ENCODE measurements at places on chromosomes 6 and 20.

- DNase-seq = no peak
Observed at GRCh38 chr6:104229057-104229456, 630.7 kb downstream of the HACE1 start.

DNA sequence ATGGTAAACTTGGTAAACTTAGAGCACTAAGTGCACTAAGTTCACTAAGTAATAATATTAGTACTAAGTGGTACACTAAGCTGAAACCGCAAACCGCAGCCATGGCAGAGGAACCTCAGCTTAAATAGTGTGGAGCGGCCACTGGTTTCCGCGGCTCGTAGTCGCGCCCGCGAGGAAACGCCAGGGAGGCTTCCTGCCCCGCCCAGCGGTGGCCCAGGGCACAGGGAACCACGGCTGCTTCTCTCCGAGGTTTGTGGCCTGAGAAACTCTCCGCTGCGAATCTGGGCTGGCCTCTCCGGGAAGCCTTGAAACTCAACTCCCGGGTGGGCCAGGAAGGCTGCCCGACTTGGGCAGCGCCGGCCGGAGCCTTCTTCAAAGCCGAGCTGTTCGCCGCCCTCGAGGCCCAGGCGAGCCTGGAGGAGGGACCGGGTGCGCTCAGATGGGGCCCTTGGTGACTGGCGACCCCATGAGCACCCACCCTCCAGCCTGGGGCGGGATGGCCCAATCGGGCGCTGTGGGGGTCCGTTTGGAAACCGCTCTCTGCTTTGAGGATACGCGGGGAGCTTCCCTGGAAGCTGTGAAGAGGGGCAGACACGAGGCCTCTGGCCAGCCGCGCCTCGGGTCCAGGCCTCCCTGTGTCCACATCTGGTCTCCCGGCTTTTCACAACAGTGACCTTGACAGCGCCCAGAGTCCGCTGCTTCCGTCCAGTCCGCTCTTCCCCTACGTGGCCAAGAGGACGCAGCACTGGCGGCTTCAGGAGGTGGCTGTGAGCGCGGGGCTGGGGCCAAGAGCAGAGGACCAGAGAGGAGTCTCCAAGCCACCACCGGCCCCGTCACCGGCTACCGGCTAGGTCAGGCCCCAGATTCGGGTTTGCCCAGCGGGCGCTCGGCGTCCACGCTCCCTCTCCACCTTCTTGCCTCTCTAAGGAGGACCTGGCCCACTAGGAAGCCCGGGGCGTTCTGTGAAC is 25.4 kb upstream of the HLA-E start:
- no peak for DNase-seq

DNA sequence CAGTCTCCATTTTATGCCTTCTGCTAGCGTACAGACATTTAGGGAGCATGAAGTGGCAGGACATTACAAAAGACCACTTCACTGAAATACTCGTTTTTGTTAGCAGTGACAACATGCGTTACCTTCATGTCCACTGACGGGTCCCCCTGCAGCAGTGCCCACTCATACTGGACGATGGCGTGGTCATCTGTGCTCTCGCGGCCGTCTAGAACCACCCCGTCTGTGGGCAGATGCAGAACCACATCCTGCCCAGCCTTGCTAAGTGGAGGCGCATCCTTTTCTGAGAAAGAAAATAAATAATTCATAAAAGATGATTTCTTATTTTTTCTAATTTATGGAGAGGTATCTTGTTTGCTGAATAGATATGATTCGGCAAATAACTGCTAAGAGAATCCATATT is 11.3 kb downstream of the LRP11 start:
- no peak for DNase-seq

DNA sequence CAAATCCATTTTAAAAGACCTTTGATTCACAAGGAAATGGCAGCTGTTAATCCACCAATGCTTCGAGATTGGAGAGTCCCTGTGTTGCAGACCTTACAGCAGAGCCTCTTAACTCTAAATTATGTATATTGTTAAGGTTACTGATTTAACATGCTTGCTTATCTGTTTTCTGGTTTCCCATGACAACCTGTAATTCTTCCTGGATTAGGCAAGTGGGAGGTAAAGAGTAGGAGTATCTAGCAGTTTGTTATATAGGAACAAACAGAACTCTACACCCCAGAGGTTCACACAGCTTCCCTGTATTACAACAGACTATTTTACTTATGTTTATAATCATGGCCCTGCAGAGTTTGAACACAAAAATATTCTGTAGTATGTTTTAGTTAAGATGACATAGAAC is 39.5 kb downstream of the NKX2-4 start:
- no peak for DNase-seq

- DNase-seq = no peak
Observed at GRCh38 chr6:43575105-43575771, 600 bp downstream of the XPO5 start.

- no peak for DNase-seq
Observed at GRCh38 chr6:45156075-45156474, 172.1 kb upstream of the RUNX2 start.
